ENCODE measurements at places on chromosomes 2 and 18. TPM values are rescaled to one million over a fixed set of nuclear protein-coding genes. Genes with fewer than 3 reads are reported as not detected.

EVA1A gene
- total RNA-seq = 4.3 TPM

DNA sequence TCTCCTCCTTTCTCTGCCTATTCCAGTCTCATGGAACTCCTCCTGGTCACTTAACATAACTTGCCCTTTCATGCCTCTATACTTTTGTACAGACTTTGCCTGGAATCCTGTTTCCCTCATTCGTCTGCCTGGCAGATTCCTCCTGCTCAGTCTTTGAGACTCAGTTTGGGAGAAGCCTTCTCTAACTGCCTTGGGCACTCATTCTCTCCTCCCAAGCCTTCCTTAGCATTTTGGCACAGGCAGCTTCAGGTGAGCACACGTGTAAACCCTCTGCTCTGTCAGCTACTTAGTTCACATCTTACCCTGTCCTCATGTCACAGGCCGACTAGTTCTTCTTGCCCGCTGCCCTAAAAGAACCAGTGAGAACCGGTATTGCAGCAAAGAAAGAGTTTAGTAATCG is 6.0 kb upstream of the FAM98A start:
- DNase-seq = no peak

GRCh38 chr2:86243272-86243671 is 44.0 kb downstream of the MRPL35 start:
- no peak for DNase-seq

GRCh38 chr2:187594801-187595200 is 40.6 kb upstream of the TFPI start:
- DNase-seq = no peak

GRCh38 chr2:216328347-216328746 is 43.9 kb downstream of the MARCHF4 start:
- no peak for DNase-seq

Data from H1 (cell line).